Cortex of kidney (tissue), 1 donor: ENCODE measurements at places on chromosomes 4 and X.

- no peak for DNase-seq
Observed at GRCh38 chr4:27005905-27006590, 145.4 kb downstream of the STIM2 start.

- DNase-seq = no peak
Observed at GRCh38 chr4:54367059-54367458, 138.0 kb downstream of the PDGFRA start.

GRCh38 chrX:21666679-21667078, 8.5 kb upstream of the KLHL34 start:
- no peak for DNase-seq

DNA sequence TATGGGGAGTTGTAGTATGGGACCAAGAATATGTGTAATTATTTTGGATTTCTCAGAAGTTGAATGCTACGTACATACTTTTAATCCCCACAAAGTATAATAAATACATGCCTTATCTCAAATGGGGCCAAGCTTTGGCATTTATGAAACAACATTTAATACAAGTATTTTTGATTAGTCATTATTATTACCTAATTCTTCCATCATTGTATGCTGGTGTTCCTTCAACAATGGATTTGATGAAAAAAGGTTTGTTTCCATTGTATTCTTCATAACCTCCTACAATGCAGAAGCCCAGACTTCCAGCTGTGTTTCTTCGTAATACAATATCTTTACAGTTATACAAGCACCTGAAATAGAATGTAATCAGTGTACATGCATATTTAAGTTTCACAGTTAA, 83.8 kb downstream of the FIP1L1 start:
- no peak for DNase-seq

DNA sequence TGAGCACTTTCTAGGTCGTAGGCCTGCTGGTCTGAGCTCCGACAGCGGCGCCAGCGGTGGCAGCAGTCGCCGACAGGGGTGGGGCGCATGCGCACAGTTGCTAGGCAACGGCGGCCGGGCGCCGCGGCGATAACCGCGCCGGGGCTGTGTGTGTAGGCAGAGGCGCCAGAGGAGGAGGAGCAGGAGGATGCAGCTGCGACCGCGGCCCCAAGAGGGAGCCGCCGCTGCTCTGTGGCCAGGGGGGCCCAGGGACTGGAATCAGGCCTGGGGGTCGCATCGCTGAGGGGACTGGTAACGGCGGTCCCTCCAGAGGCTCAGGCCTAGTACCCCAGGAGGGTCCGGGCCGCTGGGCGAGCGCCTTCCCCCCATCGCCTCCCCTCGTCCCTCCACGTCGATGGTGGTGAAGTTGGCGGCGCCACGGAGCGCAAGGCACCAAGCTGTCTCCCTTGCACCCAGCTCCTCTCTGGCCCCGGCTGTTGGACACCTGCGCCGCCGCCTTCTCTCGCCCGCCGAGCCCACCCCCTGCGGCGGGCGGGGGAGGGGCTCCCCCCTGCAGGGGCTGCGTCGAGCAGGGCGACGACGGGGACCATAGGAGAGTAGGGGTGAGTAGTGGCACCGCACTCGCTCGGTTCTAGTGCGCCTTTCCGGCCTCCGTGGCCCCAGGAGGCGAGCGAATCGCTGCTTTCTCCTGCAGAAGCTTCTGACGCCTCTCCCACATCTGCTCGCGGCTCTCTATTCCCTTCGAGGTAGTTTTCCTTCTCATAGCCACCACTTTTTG, 58.6 kb upstream of the ZC4H2 start:
- DNase-seq = no peak

GRCh38 chr4:124936427-124936826, 223.9 kb upstream of the ANKRD50 start:
- DNase-seq = no peak

- no peak for DNase-seq
Observed at GRCh38 chrX:13001961-13002671, 27.2 kb downstream of the TMSB4X start.

GRCh38 chrX:153057281-153057680, 1.0 kb downstream of the PNMA3 start:
- DNase-seq = no peak

- no peak for DNase-seq
Observed at GRCh38 chrX:97524997-97525396, 641.3 kb downstream of the RPA4 start.

GRCh38 chrX:78124307-78124706, 15.1 kb downstream of the TAF9B start:
- no peak for DNase-seq

DNA sequence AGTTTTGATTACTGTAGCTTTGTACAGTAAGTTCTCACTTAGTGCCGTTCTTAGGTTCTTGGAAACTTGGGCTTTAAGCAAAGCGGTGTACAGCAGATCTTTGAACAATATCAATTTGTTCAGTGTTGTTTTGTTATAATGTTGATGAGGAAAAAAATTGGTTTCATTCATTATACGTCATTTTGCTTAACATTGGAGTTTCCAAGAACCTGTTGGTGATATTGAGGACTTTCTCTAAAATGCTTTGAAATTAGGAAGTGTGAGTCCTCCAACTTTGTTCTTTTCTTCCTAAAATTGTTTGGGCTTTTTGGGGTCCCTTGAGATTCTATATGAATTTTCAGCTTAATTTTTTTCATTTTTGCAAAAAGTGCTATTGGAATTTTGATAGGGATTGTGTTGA, 49.1 kb downstream of the STAG2 start:
- DNase-seq = no peak

GRCh38 chr4:102493257-102493656, 7.9 kb upstream of the NFKB1 start:
- no peak for DNase-seq
